Foreskin melanocyte (primary cell): ENCODE measurements at places on chromosomes 2 and 18.

- DNase-seq: peak; percentile 94
Observed at GRCh38 chr2:234165421-234165820, 114.9 kb downstream of the SPP2 start.

- DNase-seq: no peak
Observed at GRCh38 chr2:187875261-187876141, 321.3 kb upstream of the TFPI start.

DNA sequence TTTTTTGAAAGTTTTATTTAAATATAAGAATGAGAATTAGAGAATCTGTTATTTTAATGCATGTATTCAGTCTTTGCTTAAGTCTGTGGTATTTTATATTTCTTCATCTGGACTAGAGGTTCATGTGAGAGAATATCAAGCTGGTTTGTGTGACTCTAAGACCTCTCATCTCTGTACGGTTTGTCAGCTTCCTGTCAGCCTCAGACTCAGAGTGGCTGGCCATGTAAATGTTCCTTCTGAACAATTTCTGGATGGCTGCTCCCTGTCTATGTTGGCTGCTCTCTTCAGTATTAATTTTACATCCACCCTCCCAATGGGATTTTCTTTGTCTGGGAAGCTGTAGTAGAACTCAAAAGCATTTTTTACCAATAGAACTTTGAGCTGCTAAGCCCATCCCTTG is 225.3 kb upstream of the THUMPD2 start:
- DNase-seq: no peak

GRCh38 chr2:197248001-197248401 is 62.6 kb downstream of the ANKRD44 start:
- DNase-seq: no peak

GRCh38 chr18:55236150-55236931 is 277.1 kb upstream of the CCDC68 start:
- no peak for DNase-seq

- DNase-seq: no peak
Observed at GRCh38 chr2:194735837-194736542, 921.0 kb upstream of the SLC39A10 start.

- DNase-seq: no peak
Observed at GRCh38 chr2:75289771-75290170, 90.5 kb upstream of the TACR1 start.
